ENCODE measurements at places on chromosomes 2 and 18. TPM values are rescaled to one million over a fixed set of nuclear protein-coding genes. Genes with fewer than 3 reads are reported as not detected.
A peak's percentile ranks its signal among the peaks of the same experiment; 100 is the strongest.

DNA sequence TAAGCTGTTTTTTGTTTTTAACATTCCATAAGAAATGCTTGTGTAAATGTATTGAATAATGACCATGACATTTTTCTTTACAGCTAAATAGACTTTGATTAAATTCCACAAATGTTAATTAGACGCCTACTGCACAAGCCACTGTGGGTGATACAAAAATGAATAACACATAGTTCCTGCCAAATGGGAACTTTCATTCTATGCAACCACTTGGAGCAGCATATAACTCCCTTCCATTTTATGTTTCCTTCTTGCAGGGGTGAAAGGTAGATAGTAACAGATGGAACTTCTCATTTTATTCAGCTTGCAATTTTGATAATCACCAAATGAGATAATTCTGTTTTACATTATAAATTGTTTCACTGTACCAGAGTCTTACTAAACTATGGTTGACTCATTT lies 70.0 kb upstream of the THUMPD2 start:
- no peaks in the 10 kb centered on the region for H3K27me3 ChIP-seq
- DNase-seq = no peak
- no peak overlapping the region for H3K27ac ChIP-seq
- peaks cover 3% of the 10 kb centered on the region for H3K4me1 ChIP-seq
- H3K4me3 ChIP-seq = no peak overlapping the region

- no peak overlapping the region for H3K27ac ChIP-seq
- no peak overlapping the region for H3K4me3 ChIP-seq
- DNase-seq = no peak
- H3K36me3 ChIP-seq = peaks cover 20% of the 10 kb centered on the region
These were observed 64.7 kb downstream of the SEPTIN10 start for GRCh38 chr2:109549016-109549590.

CXCR4 gene
- 1.1 TPM for total RNA-seq

GRCh38 chr2:44362207-44363015 lies 664 bp downstream of the CAMKMT start:
- peak overlapping the region; percentile 97 for H3K4me3 ChIP-seq
- no peak for DNase-seq
- peaks cover 4% of the 10 kb centered on the region for H3K36me3 ChIP-seq
- peak overlapping the region; percentile 100 for H3K27ac ChIP-seq
- H3K27me3 ChIP-seq = no peaks in the 10 kb centered on the region

DNA sequence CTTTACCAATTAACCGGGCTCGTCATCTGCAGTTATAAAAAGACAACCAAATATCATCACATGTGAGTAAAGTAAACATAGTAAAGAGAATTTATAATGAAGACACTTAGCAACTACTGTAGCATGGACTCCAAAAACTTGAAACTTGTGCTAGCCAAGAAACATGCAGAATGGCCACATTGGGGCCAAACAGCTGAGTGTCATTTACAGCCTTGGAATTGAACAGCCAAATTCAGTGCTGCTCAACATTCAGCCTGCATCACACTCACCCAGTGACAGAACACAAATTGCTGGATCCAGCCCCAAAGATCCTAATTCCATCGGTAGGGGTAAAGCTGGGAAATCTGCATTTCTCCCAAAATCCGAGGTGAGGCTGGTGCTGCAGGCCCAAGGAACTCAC lies 224.8 kb upstream of the GYPC start:
- H3K36me3 ChIP-seq = no peaks in the 10 kb centered on the region
- no peak overlapping the region for H3K27ac ChIP-seq
- no peaks in the 10 kb centered on the region for H3K27me3 ChIP-seq
- no peak overlapping the region for H3K4me3 ChIP-seq
- DNase-seq = no peak

DNA sequence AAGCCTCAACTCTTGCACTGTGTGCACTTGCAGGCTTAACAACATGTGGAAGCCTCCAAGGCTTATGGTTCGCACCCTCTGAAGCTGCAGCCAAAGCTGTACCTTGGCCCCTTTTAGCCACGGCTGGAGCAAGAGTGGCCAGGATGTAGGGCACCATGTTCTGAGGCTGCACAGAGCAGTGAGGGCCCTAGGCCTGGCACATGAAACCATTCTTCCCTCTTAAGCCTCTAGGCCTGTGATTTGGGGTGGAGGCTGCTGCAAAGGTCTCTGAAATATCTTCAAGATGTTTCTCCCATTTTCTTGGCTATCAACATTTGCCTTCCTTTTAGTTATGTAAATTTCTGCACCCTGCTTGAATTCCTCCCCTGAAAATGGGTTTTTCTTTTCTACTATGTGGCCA lies 161.9 kb upstream of the SPATS2L start:
- H3K4me1 ChIP-seq = no peaks in the 10 kb centered on the region
- no peak overlapping the region for H3K27ac ChIP-seq
- H3K4me3 ChIP-seq = no peak overlapping the region

DNA sequence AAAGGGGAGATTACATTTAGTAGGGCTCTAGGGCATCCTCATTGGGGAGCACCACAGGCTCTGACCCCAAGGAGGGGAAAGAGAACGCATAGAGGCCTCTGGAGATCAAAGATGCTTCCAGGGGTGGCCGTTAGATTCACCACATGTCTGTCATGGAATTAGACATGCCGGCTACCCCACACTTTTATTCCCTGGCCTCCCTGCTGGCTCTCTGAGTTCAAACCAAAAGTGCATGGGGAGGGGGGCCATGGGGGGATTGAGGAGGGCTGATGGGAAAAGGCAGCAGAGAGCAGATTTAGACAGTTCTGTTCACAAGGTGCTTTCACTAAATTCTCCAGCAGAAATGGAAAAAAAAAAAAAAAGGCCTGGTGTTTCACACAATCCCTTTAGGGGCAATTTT lies 64.4 kb upstream of the ZNF521 start:
- H3K4me3 ChIP-seq = no peak overlapping the region
- H3K27ac ChIP-seq = no peak overlapping the region
- DNase-seq = no peak
- no peaks in the 10 kb centered on the region for H3K27me3 ChIP-seq
- H3K36me3 ChIP-seq = no peaks in the 10 kb centered on the region
- H3K4me1 ChIP-seq = no peaks in the 10 kb centered on the region

- peak overlapping the region; percentile 71 for H3K27ac ChIP-seq
- DNase-seq = peak; percentile 81
- no peaks in the 10 kb centered on the region for H3K27me3 ChIP-seq
- peaks cover 29% of the 10 kb centered on the region for H3K4me1 ChIP-seq
- H3K36me3 ChIP-seq = no peaks in the 10 kb centered on the region
- no peak overlapping the region for H3K4me3 ChIP-seq
These were observed 60.1 kb downstream of the SPIRE1 start for GRCh38 chr18:12597760-12598159.

GRCh38 chr18:13541621-13542519 lies 184.5 kb downstream of the FAM210A start:
- H3K4me1 ChIP-seq = no peaks in the 10 kb centered on the region
- no peak overlapping the region for H3K27ac ChIP-seq
- no peaks in the 10 kb centered on the region for H3K36me3 ChIP-seq
- no peak overlapping the region for H3K4me3 ChIP-seq
- DNase-seq = no peak

ZNF532 gene
- total RNA-seq = 49.8 TPM

GRCh38 chr2:222320436-222321395 lies 21.9 kb upstream of the PAX3 start:
- peaks cover 31% of the 10 kb centered on the region for H3K27me3 ChIP-seq
- H3K36me3 ChIP-seq = no peaks in the 10 kb centered on the region
- H3K27ac ChIP-seq = no peak overlapping the region
- no peak for DNase-seq

Data from Panc1 (cell line).